NCI-H510A treated with DMSO at 0.1 percent for 48 hours (cell line): ENCODE measurements at places on chromosomes 2 and 18.

DNA sequence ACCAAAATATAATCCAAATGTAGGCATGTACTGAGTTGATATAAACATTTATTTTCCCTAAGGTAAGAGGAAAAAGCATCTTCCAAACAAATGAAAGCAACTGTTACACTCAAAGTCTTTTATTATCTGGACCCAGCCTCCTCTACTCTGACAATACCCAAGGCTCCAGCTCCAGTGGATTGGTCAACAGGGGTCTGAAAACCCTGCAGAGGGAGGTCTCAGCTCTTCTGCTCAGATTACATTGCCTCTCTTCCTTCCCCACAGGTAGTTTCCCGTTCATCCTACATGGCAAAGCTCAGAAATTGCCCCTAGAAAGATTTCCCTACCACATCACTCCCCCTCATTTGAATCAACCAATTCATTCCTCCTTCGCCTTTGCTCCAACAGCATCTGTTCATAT is 457.0 kb downstream of the METTL4 start:
- no peak for DNase-seq

- no peak for DNase-seq
Measured at GRCh38 chr18:13254971-13255927, 36.7 kb downstream of the LDLRAD4 start.

DNA sequence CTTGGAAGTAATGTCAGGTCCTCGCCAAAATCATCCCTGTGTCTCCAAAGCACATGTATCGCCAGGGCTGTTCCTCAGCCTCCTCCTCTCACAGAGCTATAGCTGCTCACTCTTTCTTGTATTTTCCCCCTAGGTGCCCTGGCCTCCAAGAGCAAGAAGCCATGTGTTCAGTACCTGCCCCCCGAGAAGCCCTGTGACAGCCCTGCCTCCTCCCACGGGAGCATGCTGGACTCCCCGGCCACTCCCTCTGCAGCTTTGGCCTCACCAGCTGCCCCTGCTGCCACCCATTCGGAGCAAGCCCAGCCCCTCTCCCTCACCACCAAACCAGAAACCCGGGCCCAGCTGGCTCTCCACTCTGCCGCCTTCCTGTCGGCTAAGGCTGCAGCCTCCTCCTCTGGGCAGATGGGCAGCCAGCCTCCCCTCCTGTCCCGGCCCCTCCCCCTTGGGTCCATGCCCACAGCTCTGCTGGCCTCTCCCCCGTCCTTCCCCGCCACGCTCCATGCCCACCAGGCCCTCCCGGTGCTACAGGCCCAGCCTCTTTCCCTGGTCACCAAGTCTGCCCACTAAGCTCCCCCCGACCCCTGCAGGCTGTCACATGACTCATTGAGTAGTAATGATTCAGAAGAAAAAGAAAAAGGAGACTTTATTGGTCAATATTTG is 18.8 kb downstream of the TGOLN2 start:
- DNase-seq, result peak; percentile 84

GRCh38 chr2:190838492-190838910 is 42.1 kb upstream of the GLS start:
- no peak for DNase-seq

- no peak for DNase-seq
Measured at GRCh38 chr2:98734823-98735260, 3.9 kb upstream of the MGAT4A start.

DNA sequence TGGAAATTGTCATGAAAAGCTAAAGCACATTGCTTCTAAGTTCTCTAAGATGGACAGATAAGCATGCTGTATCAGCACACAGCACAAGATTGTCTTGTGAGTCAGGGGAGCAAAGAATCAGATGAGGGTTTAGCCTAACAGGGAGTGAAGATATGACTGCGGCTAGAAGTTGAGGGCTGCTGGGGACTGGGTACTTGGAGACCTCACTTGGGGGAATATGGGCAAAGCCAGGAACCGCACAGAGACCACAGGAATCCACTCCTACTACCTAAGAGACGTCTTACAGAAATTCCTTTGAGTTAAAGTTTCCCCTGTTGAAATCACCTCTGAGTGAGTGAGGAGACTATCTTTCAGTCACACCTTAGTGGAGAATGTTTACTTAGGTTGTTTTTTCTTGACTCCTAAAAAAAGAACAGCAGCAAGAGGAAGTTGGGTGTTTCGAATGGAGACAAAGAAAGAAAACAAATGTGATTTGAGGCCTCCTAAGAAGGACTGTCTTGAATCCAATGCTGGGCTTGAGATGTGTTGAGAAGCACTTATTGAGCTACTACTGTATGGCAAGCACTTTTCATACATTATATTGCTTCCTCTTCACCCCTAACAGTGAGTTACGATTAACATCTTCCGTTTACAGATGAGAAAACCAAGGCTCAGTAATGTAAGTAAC is 100.7 kb downstream of the ANKRD44 start:
- DNase-seq, result no peak

- no peak for DNase-seq
Measured at GRCh38 chr2:224865016-224865415, 148.9 kb upstream of the CCDC195 start.

DNA sequence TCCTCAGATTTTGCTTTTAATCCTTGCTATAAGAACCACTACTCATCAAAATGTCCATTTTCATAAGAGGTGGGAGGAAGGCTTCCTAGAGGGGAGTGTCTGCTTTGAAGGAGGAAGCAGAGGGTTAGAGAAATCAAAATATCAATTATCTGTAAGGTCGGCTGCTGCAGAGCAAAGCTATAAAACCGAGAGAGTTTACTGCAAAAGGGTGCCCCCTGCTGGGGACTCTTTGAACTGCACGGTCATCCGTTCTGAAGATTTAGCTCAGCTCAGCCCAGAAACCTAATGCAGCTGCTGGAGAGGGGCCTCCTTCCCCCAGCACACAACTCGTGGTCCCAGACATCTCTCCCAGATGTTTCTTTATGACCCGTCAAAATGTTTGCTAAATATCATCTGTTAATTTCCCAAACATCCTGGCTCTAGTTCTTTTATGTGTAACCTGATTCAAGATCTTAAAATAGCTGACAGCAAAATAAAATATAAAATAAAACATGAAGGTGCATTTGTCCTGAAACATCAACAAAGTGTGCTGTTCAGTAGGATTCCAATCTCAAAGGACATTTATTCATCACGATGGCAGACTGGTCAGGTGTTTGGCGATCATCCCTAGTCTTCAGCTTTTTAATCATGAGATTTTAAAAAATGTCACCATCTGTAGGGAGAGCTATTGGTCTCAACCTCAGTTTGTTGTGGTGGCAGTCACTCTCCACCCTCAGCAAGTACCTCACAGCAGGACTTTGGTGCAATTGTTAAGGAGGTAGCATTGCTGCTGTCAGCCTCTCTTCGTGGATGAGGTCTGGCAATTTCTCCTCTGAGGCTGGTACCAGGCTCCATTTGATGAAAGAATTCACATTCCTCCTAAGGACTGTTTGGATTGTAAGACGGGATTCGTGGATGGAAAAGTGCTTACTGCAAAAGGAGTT is 185.9 kb downstream of the MTX2 start:
- DNase-seq, result peak; percentile 93

GRCh38 chr2:177797808-177798207 is 274.8 kb downstream of the PDE11A start:
- no peak for DNase-seq

GRCh38 chr2:216659276-216659675 is 26.1 kb downstream of the IGFBP2 start:
- no peak for DNase-seq

DNA sequence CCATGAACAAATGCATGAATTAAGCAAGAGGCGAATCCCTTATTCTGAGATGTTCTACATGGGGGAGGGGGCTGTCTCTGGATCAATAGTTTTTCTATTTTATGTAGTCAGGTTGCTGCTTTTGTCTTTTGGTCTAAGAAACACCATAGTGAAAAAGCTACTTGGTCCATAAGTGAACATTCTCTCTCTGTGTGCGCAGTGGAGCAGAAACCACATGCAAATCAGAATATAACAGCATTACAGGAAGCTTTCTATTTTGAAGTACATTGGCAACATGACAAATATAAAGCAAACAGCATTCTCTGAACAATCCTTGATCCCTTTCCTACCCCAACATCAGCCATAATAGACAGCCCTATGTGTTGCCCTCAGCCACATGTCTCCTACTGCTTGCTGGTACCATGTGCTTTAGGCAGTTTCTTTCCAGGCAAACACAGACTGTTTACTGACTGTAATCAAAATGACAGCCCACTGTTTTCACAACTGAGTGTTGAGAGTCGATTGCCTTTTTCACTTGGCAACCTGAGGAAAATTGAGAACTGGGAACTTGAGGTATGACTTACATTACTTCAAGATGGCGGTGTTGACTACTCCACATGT is 10.6 kb downstream of the SCN3A start:
- DNase-seq, result peak; percentile 17

- no peak for DNase-seq
Measured at GRCh38 chr18:21450913-21451312, 149.6 kb downstream of the ESCO1 start.

- no peak for DNase-seq
Measured at GRCh38 chr18:47436871-47437270, 185.4 kb upstream of the SKOR2 start.

DNA sequence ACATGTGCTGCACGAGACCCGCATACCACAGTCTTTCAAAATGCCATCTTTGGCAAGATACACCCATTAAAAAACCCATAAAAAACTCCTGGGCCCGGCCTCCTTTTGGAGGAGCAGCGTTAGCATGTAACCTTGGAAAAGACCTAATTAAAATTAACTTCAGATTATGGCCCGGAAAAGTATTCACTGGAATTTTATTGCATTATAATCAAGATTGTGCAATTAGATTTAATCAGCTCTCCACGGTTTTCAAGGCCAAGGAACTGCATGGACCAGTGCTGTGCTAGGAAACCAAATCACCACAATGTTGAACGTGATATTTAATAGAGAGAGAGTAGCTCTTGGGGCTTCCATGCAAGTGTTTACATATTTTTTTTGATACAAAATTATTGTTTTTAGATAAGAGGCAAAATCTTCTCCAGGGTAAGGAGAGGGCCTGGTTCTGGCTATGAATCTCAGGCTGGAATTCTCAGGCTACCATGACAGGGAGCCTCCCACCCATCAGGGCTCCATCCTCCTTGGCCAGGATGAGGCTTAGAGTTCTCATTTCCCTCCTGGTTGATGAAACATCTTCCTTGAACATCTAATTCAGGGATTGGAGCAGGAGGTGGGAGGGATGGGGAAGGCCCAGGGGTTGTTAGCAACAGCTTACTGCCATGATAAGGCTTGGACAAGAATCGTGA is 82.0 kb upstream of the TTC39C start:
- no peak for DNase-seq

DNA sequence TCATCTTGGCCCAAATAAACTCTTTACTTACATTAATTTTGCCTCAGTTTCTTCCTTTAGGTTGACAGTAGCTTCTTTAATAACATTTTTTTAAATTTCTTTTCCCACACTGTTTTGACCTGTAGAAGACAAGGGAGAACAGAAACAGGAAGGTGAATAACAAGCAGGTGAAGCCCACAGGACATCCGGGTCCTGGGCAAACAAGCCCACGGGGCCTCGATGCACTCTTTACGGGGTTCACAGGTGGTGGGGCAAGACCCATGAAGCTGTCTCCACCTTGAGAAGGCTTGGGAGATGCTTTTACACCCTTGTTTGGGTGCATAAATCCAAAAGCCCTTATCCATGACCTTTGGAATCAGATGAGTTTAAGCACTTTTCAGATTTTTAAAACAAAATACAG is 301.0 kb upstream of the MGAT5 start:
- DNase-seq, result no peak

GRCh38 chr2:10120877-10121574 is 1.5 kb upstream of the RRM2 start:
- DNase-seq, result peak; percentile 69

DNA sequence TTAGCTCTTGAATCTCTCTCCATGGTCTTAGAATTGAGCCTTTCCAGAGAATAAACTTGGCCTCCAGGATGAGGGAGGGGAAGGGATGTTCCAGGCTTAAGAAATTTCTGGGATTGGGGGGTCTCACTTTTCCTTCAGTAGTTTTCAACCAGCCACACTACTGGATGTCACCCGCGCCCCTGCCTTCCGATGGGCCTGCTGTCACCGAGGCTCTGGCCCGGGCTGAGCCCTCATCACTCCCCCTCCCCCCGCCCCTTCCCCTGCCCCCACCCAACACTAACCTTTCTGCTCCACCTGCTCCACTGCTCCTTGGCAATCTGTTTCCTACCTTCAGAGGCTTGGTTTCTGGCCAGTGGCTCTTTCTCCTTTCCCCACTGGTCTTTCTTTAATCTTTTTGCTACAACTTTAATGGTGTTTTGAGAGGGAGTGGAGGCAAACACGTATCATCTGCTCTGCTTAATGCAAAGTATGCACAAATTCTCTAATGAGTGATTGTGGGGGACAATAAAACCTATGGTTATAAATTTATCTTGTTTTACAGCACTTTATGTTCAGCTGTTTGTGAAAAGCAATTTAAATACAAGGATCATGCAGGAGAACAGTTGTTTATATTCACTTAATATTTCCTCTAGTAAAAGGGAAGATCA is 155.1 kb downstream of the WDSUB1 start:
- DNase-seq, result no peak

DNA sequence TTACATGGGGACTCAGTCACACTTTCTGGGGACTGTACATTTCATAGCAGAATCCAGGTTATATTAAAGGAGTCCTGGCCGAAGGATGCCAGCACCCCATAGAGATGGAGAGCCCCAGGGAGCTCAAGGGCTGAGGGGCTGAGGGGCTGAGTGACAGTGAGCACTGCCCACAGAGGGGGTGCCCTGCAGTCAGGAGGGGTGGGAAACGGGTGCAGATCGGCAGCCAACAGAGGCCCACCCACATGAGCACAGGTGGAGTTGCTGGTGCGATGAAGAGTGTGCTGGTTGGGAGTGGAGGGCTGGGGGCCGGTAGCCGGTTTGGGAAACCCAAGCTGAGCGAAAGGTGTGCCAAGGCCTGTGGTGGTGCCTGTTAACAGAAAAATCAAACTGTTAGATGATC is 32.1 kb downstream of the TPRKB start:
- no peak for DNase-seq

DNA sequence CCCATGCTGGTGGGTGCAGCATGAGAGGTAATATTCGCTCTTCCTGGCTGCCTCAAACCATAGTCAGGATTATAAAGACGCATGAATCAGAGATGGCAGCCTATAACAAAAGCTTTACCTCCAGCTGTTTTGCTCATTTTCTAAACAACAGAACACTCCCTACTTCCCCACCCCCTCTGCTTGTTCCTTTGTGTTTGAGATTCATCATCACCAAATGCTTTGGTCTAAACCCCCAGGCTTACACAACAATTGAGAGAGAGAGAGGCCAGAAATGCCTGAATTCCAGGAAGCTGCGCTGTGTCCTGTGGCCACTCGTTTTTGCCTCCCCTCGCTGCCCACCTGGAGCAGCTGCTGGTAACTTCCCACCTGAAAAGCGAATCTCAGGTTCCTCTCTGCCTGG is 78.8 kb upstream of the CAPN13 start:
- no peak for DNase-seq

- DNase-seq, result no peak
Measured at GRCh38 chr18:39958876-39959275, 1996.2 kb upstream of the PIK3C3 start.

DNA sequence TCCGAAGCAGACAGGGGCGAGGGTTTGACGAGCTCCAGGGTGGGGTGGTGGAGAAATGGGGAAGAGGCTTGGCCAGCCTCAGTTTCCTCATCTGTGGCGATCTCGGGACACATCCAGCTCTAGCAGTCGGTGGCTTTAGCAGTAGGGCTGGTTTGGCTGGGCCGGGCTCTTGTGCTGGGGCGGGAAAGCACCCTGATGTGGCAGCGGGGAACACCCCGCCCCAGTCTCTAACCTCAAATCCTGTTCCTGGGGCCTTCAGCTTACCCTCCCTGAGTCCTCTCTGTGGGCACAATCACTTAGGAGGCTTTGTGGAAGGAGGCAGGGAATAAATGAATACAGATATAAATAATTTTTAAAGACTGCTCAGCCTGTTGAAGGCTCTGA is 26.5 kb upstream of the MCFD2 start:
- peak; percentile 29 for DNase-seq
